ENCODE measurements at places on chromosomes 2 and 18. TPM values are rescaled to one million over a fixed set of nuclear protein-coding genes. Genes with fewer than 3 reads are reported as not detected.

RNU2-63P gene
- 22.6 TPM for total RNA-seq

CFAP53 gene
- total RNA-seq: 0.34 TPM

QPCT gene
- 0.18 TPM for total RNA-seq

ZNF804A gene
- not detected for total RNA-seq

CYP26B1 gene
- total RNA-seq: not detected

UGT1A9 gene
- not detected for total RNA-seq

SCN9A gene
- 1.9 TPM for total RNA-seq

ANKRD30BL gene
- total RNA-seq: not detected

PDK1 gene
- 26.7 TPM for total RNA-seq

DHRS9 gene
- total RNA-seq: not detected

TUBA4B gene
- not detected for total RNA-seq

FN1 gene
- total RNA-seq: 0.82 TPM

TTN gene
- 12.4 TPM for total RNA-seq

RESP18 gene
- total RNA-seq: not detected

NGEF gene
- not detected for total RNA-seq

SPATA3 gene
- total RNA-seq: not detected

RIT2 gene
- total RNA-seq: not detected

ALPG gene
- not detected for total RNA-seq

CDK5R2 gene
- not detected for total RNA-seq

ITGA4 gene
- 312 TPM for total RNA-seq

SPEG gene
- 0.32 TPM for total RNA-seq

RTP5 gene
- total RNA-seq: 0.07 TPM

PHLPP1 gene
- total RNA-seq: 17.7 TPM

COX5B gene
- 216 TPM for total RNA-seq

ANKRD29 gene
- 0.07 TPM for total RNA-seq

CNRIP1 gene
- not detected for total RNA-seq

HOXD4 gene
- not detected for total RNA-seq

PTCD3 gene
- 143 TPM for total RNA-seq

SYT4 gene
- not detected for total RNA-seq

PFN4 gene
- not detected for total RNA-seq

SERPINB4 gene
- not detected for total RNA-seq

SLC4A5 gene
- 0.86 TPM for total RNA-seq

COL5A2 gene
- 0.52 TPM for total RNA-seq

HOXD12 gene
- total RNA-seq: not detected

TMEM200C gene
- not detected for total RNA-seq

ADI1 gene
- total RNA-seq: 41.6 TPM

GRHL1 gene
- total RNA-seq: 1.0 TPM

HOXD9 gene
- total RNA-seq: not detected

CHN1 gene
- total RNA-seq: 1.9 TPM

SLC4A3 gene
- total RNA-seq: not detected

FLACC1 gene
- total RNA-seq: 1.3 TPM

PLGLB2 gene
- 5.2 TPM for total RNA-seq

MC5R gene
- 0.09 TPM for total RNA-seq

ITPRIPL1 gene
- 34.2 TPM for total RNA-seq

ZNF385B gene
- not detected for total RNA-seq

DNAH7 gene
- total RNA-seq: not detected

TBC1D8 gene
- total RNA-seq: 0.73 TPM

RGPD4 gene
- not detected for total RNA-seq

SERPINB11 gene
- not detected for total RNA-seq

MC4R gene
- not detected for total RNA-seq

KCNE4 gene
- total RNA-seq: not detected

CD302 gene
- total RNA-seq: 0.34 TPM

RIF1 gene
- total RNA-seq: 56.6 TPM

SERPINB3 gene
- total RNA-seq: not detected

Data from T-helper 2 cell treated with Interferon-gamma antibody and Interleukin-4, amounts not matched to agents 100 ng/mL and 5 ng/mL, for 36 hours (primary cell).